ENCODE measurements at places on chromosomes 1 and 21.

- DNase-seq: no peak
These were observed at the start of gene IFNGR2 for GRCh38 chr21:33403128-33403785. Gene IFNGR2 (plus strand): TSS chr21:33403413. CDS start chr21:33403544, 131 bp downstream.

DNA sequence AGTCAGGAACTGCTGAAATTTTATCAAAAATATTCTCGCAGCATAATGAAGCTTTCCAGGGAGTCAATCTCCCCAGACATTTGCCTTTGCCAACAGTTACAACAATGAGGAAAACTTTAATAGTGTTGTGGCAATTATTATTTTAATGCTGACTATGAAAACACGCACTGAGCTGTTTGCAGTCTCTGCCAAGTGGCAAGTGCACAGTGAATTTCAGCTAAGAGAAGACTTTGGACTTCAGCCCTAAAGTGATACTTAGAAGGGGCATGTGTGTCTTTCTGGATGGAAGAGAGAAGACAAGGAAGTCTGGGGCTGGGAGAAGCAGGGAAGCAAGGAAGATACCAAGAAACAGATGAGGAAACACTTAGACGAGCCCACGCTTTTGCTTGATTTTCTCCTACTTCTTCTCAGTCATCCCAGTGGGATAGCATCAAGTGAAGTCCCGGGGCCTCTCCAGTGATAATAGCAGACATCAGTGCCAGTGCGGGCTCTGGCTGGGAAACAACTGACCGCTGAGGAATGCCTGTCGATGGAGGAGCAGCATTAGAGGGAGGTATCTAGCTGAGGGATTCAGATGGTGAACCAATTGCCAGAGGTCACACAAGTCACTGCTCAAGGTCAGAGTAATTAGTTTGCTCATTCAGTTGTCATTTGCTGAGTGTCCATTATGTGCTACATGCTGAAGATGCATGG lies 196.3 kb downstream of the TTLL7 start:
- no peak for DNase-seq

DNA sequence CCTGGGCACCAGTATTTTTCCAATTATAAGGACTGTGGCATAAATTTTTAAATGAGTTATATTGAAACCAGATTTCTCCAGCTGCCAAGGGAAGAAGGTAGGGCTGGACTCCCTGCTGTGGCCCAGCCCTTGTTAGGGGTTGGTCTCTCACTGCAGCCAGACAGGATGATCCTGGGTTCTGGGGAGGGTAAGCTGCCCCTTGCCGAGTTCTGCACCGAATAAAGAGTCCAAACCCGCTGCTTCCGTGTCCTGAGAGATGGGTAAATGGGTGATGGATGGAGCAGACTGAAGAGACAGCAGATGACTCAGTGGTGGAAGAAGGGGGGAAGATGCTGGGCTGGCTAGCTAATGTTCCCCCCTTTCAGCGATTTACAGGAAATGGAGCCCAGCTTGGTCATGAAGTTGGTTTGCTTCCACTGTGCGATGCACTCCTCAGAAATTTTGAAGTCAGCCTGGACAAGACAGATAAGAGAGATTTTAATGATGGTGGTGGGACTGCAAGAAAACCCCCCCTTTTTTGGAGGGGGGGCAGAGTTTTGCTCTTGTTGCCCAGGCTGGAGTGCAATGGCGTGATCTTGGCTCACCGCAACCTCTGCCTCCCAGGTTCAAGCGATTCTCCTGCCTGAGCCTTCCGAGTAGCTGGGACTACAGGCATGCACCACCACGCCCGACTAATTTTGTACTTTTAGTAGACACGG lies 41.4 kb downstream of the YARS1 start:
- DNase-seq: no peak

- DNase-seq: peak; percentile 70
These were observed 13.8 kb upstream of the BOLA1 start for GRCh38 chr1:149885339-149886120.

Data from stimulated activated CD4-positive, alpha-beta T cell treated with anti-CD3 and anti-CD28 coated beads, Interleukin-1b, Interleukin-23, amount 100 ng/mL, for 24 hours (primary cell).